Activated T-cell treated with anti-CD3 and anti-CD28 coated beads, Interleukin-2, amount 50 U/mL, for 48 hours (primary cell): ENCODE measurements at places on chromosomes 7 and 10.
A peak's percentile ranks its signal among the peaks of the same experiment; 100 is the strongest.

GRCh38 chr7:134419875-134420274 lies 39.0 kb downstream of the AKR1B1 start:
- DNase-seq = no peak

DNA sequence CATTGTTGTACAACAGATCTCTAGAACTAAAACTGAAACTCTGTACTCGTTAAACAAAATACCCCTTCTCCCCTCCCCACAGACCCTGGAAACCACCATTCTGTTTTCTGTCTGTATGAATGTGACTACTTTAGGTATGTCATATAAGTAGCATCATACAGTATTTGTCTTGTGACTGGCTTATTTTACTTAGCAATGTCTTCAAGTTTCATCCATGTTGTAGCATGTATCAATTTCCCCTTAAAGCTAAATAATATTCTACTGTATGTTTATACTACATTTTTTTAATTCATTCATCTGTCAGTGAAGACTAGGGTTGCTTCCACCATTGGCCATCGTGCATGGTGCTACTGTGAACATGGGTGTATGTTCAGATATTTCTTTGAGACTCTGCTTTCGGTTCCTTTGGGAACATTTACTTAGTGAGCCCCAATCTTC lies 71.2 kb upstream of the RPA3 start:
- no peak for DNase-seq

DNA sequence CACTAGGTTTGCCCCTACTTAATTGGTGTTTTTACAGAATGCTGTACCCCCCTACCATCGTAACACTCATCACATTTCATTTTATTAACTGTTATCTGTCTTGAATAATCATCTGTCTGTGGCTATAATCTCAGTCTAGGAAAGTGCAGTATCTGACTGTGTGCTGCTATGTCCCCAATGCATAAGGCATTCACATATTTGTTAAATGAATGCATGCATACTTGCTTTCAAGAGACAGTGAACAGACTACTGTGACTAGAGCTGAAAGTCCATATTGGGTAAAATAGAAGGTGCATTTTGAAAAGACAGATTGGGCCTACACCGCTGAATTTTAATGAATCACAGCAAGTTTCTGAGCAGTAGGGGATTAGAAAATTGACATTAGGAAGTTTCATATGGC lies 112.3 kb downstream of the ARHGAP12 start:
- DNase-seq = no peak

DNA sequence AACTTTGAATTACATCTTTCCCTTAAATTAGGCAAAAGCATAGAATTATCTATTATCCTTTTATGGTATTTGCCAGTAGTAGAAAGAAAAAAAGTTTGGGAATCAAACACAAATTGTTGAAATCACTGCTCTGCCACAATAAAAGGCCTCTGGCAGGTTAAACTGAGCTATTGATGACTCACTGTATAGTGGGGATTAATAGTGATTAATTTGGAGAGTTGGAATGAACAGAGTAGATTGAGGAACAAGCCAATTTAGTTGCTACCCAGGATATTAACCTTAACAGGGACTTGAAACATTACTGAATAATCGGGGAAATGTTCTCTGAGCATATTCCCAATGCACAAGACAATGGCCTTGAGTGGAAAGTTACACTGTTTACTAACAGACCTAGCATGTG lies 33.1 kb downstream of the MASTL start:
- DNase-seq = no peak

DNA sequence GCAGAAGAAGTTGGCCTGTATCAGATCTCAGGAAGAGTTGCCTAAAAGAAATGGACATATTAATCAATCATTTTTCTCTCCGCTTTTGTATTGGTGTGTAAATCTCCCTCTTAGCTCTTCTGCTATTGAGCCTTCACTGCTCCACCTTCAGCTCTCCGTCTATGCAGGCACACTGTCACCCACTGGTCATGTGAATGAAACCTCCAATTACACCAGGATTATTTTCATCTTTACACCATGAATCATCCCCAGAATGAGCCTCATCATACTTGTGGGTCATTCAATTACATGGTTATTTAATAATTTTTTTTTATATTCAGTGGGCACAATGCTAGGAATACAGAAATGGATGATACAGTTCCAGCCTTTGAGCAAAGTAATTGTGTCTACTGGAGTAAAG lies 92.6 kb downstream of the LRRC4 start:
- no peak for DNase-seq

DNA sequence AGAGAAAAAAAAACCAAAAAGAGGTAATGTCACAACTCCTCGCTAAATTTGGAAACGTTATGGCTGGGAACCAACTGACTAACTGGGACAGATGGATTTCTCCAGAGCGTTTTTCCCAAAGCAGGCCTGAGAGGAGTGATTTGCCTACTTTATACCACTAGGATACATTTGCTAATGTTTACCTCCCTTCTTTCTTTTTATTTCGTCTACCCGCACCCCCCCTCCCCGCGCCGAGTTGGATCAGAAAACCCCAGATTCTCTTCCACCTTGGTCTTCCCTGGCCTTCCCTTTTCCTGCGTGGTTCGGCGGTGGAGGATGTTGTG lies 7.2 kb downstream of the CPA2 start:
- no peak for DNase-seq

- no peak for DNase-seq
These were observed 99.0 kb upstream of the GATA3 start for GRCh38 chr10:7955446-7955845.

- DNase-seq = no peak
These were observed 148.6 kb downstream of the IMMP2L start for GRCh38 chr7:111413739-111414138.

DNA sequence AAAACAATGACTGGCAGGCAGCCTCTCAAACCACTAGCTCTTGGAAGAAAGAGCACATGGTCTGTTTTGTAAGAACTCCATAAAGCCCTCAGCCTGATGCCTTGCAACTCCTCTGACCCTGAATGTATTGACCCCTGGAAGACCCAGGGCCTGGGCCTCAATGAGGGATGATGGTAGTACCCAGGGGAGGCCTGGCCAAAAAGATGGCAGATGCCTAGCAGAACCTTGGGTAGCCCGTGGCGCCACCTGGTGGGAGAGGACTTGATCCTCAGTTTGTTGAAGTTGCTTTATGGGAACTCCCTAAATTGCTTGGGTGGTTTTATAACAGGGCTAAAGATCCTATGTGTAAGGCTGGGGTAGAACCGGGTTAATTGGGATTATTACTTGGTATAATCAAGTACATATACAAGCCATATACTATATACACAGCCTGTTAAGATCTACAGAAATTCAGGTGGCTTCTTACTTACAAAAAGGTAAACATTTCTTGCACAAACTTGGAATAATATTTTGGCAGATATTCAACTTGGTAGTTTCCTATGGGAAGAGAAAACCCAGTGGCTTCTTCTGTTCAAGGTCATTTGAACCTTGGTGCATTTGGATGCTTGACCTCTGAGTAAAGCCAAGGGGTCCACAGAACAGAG lies 95.8 kb upstream of the CACUL1 start:
- peak; percentile 87 for DNase-seq

DNA sequence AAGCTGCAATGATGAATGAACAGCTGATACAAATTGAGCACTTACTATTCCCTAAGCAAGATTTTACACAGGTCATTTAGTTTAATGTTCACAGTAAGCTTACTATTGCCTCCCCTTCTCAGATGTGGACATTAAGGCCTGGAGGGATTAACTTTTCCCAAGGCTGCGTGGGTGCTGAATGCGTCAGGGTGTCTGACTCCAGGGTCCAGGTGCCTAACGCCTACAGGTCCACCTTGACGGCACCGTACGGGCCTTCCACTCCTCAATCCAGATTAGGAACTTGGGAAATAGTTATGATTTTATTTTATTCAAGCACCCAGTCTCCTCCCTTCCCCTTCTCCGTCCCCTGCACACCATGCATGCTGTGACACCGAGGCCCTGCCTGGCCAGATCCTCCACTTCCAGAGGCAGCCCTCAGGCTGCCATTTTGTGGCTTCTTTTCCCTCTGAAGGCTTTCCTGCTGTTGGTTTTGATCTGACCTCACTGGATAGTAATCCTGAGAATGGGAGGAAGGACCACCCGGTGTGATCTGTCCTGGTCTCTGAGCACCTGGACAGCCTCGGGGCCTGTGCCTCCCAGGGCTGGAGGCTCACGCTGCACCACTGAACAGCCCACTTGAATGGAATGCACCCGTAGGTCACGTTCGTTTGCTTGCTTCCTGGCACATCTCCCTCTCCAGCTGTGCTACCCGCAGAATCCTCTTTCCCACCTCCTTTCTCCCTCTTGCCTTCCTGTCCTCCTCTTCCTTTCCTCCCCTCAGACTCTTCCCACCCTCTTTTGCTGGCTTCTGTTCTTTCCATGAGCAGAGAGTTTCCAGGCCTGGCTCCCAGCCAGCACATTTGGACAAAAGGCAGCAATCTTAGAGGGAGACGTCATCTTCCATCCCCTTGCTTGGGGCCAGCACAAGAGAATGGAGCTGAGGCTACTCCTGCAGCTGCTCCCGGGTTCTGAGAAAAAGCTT lies 14.4 kb downstream of the DENND2A start:
- no peak for DNase-seq
